8988T (cell line): ENCODE measurements at places on chromosomes 5 and 9.

- no peak for DNase-seq
Measured at GRCh38 chr5:158487664-158488063, 612.1 kb downstream of the EBF1 start.

GRCh38 chr9:98117984-98118639 lies 910 bp downstream of the TRIM14 start:
- peak; percentile 70 for DNase-seq

DNA sequence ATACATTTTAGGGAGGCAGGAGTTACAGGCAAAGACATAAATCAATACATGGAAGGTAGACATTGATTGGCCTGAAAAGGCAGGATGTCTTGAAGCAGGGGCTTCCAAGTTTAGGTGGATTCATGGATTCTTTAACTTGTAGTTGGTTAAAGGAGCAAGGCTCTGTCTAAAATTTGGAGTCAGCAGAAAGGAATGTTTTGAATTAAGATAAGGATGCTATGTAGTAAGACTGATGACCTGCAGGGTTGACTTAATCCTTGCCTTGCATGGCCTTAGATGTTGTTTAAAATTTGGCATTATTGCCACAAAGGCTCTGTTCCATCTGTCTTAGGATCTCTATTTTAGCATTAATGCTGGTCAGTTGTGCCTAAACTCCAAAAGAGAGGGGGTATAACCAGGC lies 171.3 kb downstream of the C5orf15 start:
- no peak for DNase-seq

GRCh38 chr5:145076040-145076439 lies 759.1 kb downstream of the PRELID2 start:
- DNase-seq = no peak

DNA sequence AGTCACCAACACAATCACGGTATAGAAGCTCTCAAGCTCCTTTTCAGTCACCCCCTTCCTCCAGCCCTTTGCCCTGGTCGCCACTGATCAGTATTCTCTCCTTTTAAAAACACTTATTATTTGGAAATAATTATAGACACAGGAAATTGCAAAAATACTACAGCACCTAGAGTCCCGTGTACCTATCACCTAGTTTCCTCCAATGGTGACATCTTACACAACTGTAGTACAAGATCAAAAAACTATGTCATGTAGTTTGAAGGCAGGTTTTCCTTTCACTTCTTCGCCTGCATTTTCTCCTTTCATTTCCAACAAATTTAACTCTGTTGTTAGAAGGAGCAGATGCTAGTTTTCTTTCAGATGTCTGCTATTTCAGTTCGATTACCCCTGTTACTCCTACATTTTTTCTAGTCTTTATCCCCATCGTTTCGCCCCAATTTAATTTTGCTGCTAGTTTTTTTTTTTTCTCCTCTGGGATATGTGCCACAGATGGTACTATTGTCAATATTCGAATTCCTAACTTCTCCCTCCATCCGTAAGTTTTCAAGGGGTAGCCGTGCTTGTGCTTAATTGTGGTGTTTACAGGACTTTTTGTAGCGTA lies 612 bp upstream of the ATG10 start:
- DNase-seq = no peak

GRCh38 chr5:175477440-175477839 lies 920 bp upstream of the SFXN1 start:
- DNase-seq = no peak

DNA sequence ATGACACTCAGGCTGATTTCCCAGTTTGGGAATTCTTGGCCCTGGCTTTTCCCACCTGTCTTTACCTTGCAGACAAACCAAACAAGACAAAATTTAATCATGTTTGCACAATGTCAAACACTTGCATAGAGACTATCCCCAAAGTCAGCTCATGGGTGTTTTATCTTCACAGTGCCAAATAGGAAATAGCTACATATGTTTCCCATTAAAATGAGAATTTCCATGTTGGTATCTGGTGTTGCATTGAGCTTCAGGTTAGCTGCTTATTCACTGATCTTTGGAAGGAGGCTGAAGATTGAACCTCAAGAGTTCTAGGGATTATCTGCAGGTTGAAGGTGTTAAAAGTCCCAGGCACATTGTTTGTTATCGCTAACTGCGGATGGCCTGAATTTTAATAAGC lies 19.5 kb downstream of the MAP1B start:
- no peak for DNase-seq

- DNase-seq = no peak
Measured at GRCh38 chr5:124783794-124784193, 37.4 kb upstream of the ZNF608 start.

DNA sequence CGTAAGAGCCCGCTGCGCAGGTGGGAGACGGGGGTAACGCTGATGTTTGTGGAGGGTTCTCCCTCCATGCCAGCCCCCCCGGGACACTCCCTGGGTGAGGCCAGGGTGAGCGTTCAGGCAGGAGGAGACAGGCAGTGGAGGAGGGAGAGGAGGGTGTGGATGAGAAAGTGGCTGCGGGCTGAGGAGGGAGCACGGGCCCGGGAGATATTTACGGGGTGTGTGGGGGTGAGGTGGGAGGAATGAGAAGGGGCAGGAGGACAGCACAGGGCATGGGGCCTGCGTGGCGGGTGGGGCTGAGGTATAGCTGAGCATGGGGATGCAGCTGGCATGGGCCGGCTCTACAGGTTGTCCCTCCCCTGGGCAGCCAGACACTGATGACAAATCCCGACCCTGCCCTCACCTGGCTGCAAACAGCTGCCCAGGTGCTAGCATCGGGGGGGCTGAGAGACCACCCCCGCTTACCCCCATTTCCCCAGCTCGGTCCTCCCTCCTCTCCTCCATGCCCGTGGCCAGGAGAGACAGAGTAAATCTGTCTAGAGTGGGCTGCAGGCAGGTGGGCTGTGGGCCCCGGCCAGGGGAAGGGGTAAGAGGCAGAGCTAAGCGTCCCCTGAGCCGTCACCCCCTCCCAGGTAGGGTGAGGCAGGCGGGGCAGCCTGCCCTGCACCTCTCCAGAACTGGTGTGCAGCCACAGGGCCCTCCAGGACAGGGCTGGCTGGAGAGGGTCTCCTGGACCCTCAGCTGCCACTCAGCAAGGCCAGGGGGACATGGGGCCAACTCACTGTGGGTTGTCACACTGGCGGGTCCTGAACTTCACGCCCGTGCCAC lies 79.2 kb downstream of the ZNF354C start:
- no peak for DNase-seq

DNA sequence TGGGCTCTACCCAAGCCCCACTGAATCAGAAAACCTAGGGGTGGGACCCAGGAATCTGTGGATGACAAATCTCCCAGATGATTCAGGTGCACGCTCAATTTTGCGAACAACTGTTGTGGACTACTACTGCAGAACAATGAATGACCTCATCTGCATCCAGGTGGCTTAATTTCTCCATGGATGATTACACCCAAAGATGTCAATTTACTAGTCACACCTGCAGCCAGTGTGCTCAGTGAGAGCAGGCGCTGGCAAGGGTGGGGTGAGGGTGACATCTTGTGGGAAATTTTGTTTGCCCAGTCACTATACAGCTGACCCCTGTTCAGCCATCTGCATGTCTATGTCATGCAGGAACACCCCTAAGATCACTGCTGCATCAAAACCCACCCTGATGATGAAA lies 118.2 kb downstream of the ENTREP1 start:
- no peak for DNase-seq

DNA sequence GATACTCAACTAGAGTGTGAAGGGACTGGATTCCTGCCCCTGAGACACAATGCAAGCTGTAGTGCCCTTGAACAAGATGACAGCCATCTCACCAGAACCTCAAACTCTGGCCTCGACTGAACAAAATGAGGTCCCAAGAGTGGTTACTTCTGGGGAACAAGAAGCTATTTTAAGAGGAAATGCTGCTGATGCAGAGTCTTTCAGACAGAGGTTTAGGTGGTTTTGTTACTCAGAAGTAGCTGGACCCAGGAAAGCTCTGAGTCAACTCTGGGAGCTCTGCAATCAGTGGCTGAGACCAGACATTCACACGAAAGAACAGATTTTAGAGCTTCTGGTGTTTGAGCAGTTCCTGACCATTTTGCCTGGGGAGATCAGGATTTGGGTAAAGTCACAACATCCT lies 2.4 kb downstream of the ZNF483 start:
- DNase-seq = no peak

GRCh38 chr5:67331296-67331925 lies 134.8 kb upstream of the CD180 start:
- no peak for DNase-seq

DNA sequence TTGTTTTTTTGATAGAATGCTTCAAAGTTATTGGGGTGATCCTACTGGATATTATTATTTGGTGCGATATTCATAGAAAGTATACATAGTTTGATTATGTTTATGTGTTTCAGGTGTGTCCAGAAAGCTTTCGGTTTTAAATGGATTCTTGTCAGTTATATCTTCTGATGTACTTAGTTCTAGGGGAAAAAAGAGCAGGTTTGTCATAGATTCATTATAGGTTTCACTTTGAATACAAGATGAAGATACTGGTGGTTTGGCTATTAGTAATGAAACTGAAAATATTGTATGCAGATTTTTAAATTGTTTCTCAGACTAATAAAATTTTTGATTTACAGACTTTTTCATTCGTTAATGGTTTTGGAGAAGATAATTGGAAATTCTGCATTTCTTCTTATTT lies 98.9 kb downstream of the MAN2A1 start:
- DNase-seq = no peak

DNA sequence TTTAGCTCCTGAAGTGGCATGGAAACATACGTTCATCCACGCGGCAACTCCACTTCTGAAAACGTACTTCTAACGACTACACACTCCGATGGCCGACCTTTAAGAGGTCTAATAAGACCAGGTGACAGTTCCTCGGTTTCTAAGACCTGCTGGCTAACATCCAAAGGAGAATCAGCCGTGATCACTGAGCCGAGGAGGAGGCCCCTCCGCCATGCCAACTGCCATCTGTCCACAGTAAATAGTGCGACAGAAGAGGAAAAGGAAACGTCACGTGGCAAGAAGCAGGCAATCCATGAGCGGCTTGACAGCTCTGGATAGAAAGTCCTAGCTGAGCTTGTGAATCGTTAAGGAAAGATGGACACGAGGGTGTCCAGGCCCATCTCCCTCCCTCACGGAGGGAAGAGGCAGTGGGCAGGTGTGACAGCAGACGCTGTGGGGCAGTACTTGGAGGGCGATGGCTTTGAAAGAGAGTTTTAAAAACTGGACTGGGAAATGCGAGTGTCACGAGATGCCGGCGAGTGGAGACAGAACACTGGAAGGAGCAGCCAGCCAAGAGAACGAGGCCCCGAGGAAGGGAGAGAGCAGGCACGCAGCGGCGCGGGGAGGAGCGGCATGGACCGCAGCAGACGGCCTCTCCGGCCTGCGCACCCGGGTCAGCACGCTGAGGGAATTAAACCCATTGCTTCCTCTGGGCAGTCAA lies 66.7 kb upstream of the TBC1D9B start:
- no peak for DNase-seq

GRCh38 chr5:42507451-42508097 lies 84.3 kb downstream of the GHR start:
- DNase-seq = no peak

GRCh38 chr9:14097666-14098415 lies 216.1 kb downstream of the NFIB start:
- no peak for DNase-seq

DNA sequence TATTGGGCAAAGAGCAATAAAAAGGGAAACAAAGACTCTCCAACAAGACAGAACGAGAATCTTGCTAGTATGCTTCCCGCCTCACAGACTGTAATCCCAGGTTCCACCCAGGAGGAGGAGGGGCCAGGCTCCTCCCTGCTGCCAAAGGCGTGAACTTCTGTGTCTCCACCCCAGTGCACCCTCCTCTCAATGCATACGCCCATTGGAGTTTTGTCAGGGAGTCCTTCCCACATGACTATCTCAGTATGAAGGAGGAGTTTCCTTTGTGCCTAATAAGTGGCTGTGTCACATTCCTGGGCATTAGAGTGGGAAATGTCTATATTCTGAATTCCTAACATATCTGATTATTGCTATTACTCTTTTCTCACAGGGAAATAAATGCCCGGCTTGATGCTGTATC lies 106.4 kb upstream of the DHFR start:
- DNase-seq = no peak

DNA sequence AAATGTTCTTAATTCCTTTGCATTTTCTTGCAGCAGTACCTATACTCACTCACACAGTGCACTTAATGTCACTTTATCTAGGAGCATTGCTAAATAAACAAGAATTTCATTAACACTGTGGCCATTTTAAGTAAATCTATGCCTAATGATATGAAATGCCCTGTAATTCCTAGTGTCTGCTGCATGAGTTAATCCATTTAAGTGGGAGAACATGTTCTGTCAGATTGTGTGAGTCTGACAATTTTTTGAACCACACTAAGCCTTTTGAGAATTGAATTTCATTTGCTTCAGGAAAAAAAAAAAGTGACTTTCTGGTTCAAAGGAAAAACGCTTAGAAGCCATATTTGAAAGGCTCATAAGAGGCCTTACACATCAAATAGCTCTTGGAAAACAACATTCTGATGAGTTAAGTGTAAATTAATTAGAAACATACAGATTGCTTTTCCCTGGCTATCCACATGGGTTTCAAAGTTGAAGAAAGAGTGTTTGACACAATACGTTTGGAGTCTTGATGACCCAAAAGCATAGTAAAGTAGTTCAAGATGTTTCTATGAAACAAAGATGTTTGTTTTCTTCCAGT lies 446.7 kb upstream of the GRAMD2B start:
- no peak for DNase-seq

DNA sequence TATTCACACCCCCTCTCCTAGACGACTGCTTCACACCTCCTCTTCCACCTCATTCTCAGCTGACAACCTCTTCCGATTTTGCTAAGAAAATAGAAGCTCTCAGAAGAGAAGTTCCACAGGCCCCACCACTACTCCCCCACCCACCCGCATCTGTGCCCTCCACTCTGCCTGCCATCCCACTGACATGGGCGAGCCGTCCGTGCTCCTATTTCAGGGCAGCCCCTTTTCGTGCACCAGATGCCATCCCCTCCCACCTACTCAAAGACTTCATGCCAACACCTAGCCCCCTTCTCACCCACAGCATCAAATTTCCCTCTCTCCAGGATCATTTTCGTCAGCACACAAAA lies 34.6 kb upstream of the JADE2 start:
- DNase-seq = no peak

GRCh38 chr9:88905506-88905905 lies 85.8 kb upstream of the S1PR3 start:
- no peak for DNase-seq

DNA sequence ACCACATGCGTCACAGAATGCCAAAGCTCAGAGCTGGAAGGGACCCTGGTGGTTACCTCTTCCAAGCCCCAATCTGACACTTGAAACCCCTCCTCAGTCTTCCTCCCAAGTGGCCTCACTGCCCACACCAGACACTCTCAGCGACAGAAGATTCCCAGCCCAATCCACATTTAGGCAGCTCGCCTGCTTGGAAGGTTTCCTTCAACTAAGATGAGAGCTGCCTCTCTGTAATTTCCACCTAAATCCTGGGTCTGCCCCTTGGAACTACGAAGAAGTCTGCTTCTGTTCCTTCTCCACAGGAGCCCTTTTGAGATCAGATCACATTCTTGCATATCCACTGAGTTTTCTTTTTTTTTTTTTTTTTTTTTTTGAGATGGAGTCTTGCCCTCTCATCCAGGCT lies 83.7 kb downstream of the PAX5 start:
- DNase-seq = no peak
